Thoracic aorta (tissue), 2 donors: ENCODE measurements at places on chromosomes 11 and 22. TPM values are rescaled to one million over a fixed set of nuclear protein-coding genes. Genes with fewer than 3 reads are reported as not detected.

- no peak overlapping the region for H3K4me3 ChIP-seq
- peaks cover 15% of the 10 kb centered on the region for H3K4me1 ChIP-seq
- H3K27ac ChIP-seq, result peak overlapping the region; percentile 97
These were observed 8.7 kb upstream of the PEX26 start for GRCh38 chr22:18069041-18069440.

- no peak for DNase-seq
- H3K27ac ChIP-seq, result no peak overlapping the region
These were observed 234.5 kb downstream of the NXPE2 start for GRCh38 chr11:114912826-114913225.

The ZP1 gene
- total RNA-seq, result not detected

- peaks cover 38% of the 10 kb centered on the region for H3K4me1 ChIP-seq
- DNase-seq, result no peak
- peaks cover 2% of the 10 kb centered on the region for H3K36me3 ChIP-seq
- H3K27ac ChIP-seq, result no peak overlapping the region
- H3K27me3 ChIP-seq, result no peaks in the 10 kb centered on the region
- no peak overlapping the region for H3K4me3 ChIP-seq
These were observed 55.9 kb downstream of the BMAL1 start for GRCh38 chr11:13333456-13333957.

The VPREB1 gene
- not detected for total RNA-seq

- H3K27ac ChIP-seq, result no peak overlapping the region
- H3K4me3 ChIP-seq, result no peak overlapping the region
- no peak for DNase-seq
These were observed 747.9 kb downstream of the OPCML start for GRCh38 chr11:132784441-132784840.

DNA sequence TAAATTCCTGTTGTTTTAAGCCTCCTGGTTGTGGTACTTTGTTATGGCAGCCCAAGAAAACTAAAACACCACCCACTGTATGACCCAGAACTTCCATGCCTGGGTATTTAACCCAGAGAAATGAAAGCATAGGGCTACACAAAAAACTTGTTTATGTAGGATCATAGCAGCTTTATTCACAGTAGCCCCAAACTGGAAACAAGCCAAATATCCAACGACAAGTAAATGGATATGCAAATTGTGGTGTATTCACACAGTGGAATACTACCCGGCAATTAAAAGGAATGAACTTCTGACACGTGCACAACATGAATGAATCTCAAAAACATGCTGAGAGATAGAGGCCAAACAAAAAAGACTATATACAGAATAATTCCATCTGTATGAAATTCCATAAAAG, 62.2 kb upstream of the NAV2 start:
- no peaks in the 10 kb centered on the region for H3K4me1 ChIP-seq
- no peaks in the 10 kb centered on the region for H3K27me3 ChIP-seq
- H3K27ac ChIP-seq, result no peak overlapping the region
- no peak overlapping the region for H3K4me3 ChIP-seq
- no peaks in the 10 kb centered on the region for H3K36me3 ChIP-seq
- no peak for DNase-seq

The C11orf16 gene
- total RNA-seq, result not detected

- no peaks in the 10 kb centered on the region for H3K4me1 ChIP-seq
- DNase-seq, result no peak
- H3K4me3 ChIP-seq, result no peak overlapping the region
These were observed 21.9 kb upstream of the GRIA4 start for GRCh38 chr11:105588001-105588400.

- H3K36me3 ChIP-seq, result no peaks in the 10 kb centered on the region
- H3K27ac ChIP-seq, result no peak overlapping the region
- peaks cover 8% of the 10 kb centered on the region for H3K4me1 ChIP-seq
- H3K4me3 ChIP-seq, result no peak overlapping the region
These were observed 13.8 kb downstream of the EHF start for GRCh38 chr11:34634694-34635062.

The TTC12 gene
- 21.9 TPM for total RNA-seq

DNA sequence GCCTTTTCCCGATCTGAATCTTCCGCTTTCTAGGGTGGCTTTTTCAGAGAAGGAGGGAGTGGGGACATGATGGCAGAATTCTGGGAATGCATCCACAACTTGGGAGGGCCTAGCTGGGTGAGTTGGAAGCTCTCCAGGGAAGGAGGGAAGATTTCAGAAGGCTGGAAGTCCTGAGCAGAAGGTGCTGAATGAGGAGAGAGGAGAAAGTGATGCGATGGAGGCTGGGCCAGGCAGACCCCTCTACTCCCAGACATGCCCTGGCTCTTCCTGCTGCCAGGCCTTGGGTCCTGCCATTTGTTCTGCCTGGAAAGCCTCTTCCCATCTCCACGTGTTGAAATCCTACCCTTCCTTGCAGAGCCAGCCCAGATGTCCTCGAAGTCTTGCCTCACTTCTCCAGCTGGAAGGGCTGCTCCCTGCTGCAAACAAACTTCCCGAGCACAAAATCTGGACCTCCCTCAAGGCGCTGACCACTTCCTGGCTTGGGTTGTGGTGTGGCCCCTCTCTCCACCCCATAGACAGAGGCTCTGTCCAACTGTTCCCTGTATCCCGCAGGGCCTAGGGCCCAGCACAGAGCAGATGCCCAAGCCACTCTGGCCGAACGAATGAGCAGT, 16.8 kb downstream of the LRRC32 start:
- H3K4me3 ChIP-seq, result peak overlapping the region; percentile 44
- peak overlapping the region; percentile 82 for H3K27ac ChIP-seq
- H3K36me3 ChIP-seq, result peaks cover 7% of the 10 kb centered on the region
- H3K4me1 ChIP-seq, result peaks cover 73% of the 10 kb centered on the region

The DPAGT1 gene
- total RNA-seq, result 44.3 TPM

- peaks cover 14% of the 10 kb centered on the region for H3K4me1 ChIP-seq
- H3K27ac ChIP-seq, result no peak overlapping the region
- DNase-seq, result no peak
- no peaks in the 10 kb centered on the region for H3K27me3 ChIP-seq
- H3K4me3 ChIP-seq, result no peak overlapping the region
- H3K36me3 ChIP-seq, result no peaks in the 10 kb centered on the region
These were observed 149.2 kb downstream of the MIAT start for GRCh38 chr22:26806445-26807175.

DNA sequence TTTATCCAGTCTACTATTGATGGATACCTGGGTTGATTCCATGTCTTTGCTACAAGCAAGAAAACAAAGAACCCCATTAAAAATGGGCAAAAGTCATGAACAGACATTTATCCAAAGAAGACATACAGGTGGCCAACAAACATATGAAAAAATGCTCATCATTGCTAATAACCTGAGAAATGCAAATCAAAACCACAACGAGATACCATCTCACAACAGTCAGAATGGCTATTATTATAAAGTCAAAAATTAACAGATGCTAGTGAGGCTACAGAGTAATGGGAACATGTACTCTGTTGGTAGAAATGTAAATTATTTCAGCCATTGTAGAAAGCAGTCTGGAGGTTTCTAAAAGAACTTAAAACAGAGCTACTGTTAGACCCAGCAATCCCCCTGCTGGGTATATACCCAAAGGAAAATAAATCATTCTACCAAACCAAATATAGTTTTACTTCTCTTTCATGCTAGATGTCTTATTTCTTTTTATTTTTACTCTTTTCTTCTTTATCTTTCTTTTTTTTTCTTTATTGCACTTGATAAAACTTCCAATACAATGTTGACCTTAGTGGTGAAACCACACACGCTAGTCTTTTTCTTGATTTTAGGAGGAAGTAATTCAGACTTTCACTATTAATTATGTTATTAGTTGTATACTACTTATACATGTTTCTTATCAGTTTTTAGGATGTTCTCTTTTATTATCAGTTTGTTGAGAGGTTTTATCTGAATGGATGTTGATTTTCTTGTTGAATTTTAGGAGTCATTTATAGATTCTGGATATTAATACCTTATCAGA, 14.3 kb downstream of the TRIM22 start:
- peaks cover 26% of the 10 kb centered on the region for H3K36me3 ChIP-seq
- DNase-seq, result no peak
- H3K27me3 ChIP-seq, result no peaks in the 10 kb centered on the region
- no peak overlapping the region for H3K4me3 ChIP-seq
- no peaks in the 10 kb centered on the region for H3K4me1 ChIP-seq
- H3K27ac ChIP-seq, result no peak overlapping the region

DNA sequence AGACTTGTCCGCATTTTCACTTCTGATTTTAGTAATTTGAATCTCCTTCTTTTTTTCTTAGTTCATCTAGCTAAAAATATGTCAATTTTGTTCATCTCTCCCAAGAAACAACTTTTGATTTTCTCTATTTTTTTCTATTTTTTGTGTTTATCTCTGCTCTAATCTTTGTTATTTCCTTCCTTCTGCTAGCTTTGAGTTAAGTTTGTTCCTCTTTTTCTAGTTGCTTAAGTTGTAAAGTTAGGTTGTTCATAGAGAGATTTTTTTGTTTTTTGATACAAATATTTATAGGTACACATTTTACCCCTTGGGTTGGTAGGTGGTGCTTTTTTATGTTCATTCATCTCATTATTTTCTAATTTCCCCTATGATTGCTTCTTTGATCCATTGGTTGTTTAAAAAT, 22.1 kb upstream of the XKR3 start:
- H3K27me3 ChIP-seq, result no peaks in the 10 kb centered on the region

The NCAM1 gene
- total RNA-seq, result 69.2 TPM

GRCh38 chr11:61505640-61506155, 2.9 kb upstream of the LRRC10B start:
- H3K27me3 ChIP-seq, result no peaks in the 10 kb centered on the region
- no peak overlapping the region for H3K4me3 ChIP-seq
- no peaks in the 10 kb centered on the region for H3K36me3 ChIP-seq
- no peak for DNase-seq
- no peak overlapping the region for H3K27ac ChIP-seq

The CXCR5 gene
- not detected for total RNA-seq

GRCh38 chr11:76149713-76150112, 56.6 kb downstream of the WNT11 start:
- no peaks in the 10 kb centered on the region for H3K36me3 ChIP-seq
- no peak overlapping the region for H3K27ac ChIP-seq
- no peaks in the 10 kb centered on the region for H3K27me3 ChIP-seq
- H3K4me1 ChIP-seq, result no peaks in the 10 kb centered on the region

DNA sequence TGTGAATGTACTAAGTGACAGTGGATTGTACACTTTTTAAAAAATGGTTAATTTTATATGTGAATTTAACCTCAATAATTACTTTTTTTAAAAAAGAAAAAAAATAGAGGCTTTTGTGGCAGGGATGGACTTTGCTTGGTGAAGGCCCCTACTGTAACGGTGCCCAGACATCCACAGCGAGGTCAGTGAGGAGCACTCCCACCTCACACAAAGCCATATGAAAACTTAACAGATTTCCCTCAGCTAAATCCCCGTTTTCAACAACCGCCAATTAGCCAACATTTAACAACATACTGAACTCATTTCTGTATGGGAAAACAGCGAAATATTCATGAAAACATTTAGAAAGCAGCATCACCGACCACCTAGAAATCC, 642 bp upstream of the C11orf58 start:
- no peaks in the 10 kb centered on the region for H3K36me3 ChIP-seq
- peak overlapping the region; percentile 95 for H3K27ac ChIP-seq
- no peaks in the 10 kb centered on the region for H3K27me3 ChIP-seq
- H3K4me3 ChIP-seq, result peak overlapping the region; percentile 95
- DNase-seq, result no peak

DNA sequence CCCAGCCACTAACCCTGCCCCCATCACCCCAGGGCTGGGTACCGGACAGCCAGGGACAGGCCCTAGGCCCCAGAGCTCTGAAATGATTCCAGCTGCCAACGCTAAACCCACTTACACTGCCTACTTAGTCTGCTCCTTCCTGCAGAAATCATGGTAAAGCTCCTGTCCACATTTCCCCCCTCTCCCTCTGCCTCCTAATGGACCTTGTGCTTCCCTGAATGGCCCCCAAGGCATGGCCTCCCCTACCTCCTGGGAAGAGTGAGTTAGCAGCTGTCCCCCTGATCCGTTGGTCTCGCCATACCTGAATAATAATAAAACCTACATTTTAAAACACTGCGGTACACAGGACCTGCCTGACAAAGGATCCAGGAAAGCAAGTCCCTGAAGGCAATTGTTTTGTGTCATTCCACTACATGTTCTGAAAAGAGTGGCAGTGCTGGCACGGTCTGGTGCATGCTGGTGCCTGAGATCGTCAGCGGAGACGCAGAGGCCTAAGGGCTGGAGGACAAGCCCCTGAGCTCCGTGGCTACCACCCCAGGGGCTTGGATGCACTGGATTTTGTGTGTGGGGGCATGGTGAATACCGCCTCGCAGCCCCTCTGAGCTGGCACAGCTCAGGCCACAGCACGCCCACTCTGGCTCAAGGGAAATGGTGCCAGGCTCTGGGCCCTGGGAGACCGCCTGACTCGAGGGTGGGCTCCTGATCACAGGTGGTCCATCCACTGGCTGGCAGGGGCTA, 186.3 kb downstream of the CTTN start:
- H3K27ac ChIP-seq, result no peak overlapping the region
- no peak for DNase-seq

GRCh38 chr11:44621140-44621681, 55.7 kb downstream of the CD82 start:
- no peaks in the 10 kb centered on the region for H3K27me3 ChIP-seq
- no peaks in the 10 kb centered on the region for H3K36me3 ChIP-seq
- peak; percentile 31 for DNase-seq
- no peaks in the 10 kb centered on the region for H3K4me1 ChIP-seq
- no peak overlapping the region for H3K4me3 ChIP-seq

DNA sequence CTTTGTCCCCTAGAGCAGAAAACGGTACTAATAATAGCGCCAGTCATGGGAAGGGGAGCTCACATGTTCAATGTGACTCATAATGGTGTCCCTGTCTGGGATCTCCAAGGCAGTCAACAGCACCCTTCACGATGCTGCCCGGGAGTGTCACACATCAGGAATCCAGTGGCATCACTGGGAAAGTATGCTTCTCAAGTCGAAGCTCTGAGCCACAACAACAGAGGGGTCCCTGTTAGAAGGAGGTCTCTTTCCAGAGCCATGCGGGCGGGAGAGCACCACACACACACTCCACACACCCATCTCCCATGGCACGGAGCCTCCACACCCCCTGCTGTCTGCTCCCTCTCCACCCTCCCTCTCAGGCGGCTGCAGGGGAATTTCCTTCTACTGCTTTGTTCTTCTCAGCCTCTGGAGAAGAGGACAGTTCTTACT, 119.7 kb downstream of the ETS1 start:
- peak overlapping the region; percentile 80 for H3K27ac ChIP-seq
- H3K4me3 ChIP-seq, result peak overlapping the region; percentile 1
- no peaks in the 10 kb centered on the region for H3K36me3 ChIP-seq
- H3K4me1 ChIP-seq, result peaks cover 67% of the 10 kb centered on the region
- H3K27me3 ChIP-seq, result no peaks in the 10 kb centered on the region
- DNase-seq, result peak; percentile 51

The MN1 gene
- total RNA-seq, result 39.8 TPM

DNA sequence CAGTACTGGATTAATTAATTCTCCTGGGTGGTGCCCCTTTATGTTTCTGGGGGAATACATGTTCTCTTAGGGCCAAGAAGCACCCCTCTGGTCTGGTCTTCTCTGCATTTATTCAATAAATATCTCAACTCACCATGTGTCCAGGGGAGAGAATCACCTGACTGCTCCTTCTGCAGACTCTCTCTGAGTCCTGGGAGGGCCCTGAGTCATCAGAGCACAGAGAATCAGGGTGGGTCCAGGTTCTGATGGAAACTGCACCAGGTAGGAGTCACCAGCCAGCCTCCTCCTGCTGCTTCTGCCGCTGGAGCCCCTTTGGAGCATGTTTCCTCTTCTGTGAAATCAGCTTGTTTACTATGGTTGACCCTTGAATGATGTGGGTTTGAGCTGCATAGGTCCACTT, 107.7 kb upstream of the PLET1 start:
- no peak overlapping the region for H3K4me3 ChIP-seq
- H3K27ac ChIP-seq, result no peak overlapping the region
- no peak for DNase-seq
